Activated T-cell treated with anti-CD3 and anti-CD28 coated beads, Interleukin-2, amount 50 U/mL, for 4 hours (primary cell): ENCODE measurements at places on chromosomes 4 and X.
A peak's percentile ranks its signal among the peaks of the same experiment; 100 is the strongest.

DNA sequence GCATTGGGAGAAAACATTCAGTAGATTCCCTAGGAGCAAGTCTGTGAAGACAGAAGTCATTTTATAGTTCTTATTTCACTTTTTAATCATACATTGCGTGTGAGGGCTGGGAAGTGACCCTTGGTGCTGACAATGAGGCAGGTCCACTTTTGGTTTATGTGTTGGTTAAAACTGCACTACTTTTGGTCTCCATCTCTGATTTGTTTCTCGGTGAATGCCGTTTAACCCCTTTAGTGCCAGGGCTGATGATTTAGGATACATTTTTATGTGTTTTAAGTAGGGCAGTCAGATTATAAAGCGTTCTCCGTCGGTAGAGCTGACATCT lies 110.4 kb downstream of the AFF1 start:
- DNase-seq = no peak

DNA sequence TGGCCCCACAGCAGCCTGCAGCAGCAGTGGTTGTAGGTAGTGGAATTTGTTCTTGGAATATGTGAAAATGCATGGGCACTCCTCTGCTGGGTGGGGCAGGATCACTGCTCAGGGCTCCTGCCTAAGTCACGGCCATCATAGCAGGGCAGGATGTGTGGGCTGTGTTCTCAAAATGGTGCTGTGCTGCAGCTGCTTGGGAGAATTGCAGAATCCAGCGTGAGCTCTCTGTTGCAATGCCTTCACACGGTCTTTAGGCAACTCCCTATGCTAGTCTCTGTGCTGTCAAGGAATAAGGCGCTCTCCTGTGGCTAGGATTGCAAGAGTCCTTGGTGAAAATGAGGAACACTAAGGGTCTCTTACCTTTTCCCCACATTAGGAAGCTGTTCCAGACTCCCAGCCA lies 42.9 kb downstream of the F8 start:
- DNase-seq = no peak

- no peak for DNase-seq
Observed at GRCh38 chrX:95760356-95760755, 924.3 kb upstream of the DIAPH2 start.

DNA sequence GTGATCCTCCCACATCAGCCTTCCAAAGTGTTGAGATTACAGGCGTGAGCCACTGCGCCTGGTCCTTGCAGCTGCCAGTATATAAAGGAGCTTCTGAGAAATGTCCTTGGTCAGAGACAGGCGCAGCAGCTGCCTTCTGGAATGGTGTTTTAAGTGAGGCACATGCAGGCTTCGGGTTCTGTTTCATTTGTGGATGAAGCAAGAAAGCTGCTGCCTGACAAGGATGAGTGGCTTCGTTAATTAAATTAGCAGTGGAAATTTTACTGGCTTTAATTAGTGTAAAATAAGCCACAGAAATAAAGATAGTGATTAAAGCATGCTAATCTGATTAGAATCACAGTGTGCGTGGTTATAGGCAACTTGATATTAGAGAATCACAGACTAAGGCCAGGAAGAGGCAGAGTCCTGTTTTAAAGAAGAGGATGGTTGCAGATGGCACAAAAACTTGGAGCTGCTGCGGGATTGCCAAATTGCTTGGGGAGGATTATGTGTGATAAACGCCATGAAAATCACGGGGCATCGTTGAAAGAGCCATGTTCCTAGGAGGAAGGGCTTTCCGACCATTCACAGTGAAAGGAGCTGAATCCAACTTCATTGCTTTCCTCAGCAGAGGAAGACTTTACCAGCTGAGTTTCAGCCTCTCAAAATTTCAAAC lies 348.4 kb upstream of the FAT1 start:
- no peak for DNase-seq

- no peak for DNase-seq
Observed at GRCh38 chr4:110633358-110634341, 10.8 kb upstream of the PITX2 start.

DNA sequence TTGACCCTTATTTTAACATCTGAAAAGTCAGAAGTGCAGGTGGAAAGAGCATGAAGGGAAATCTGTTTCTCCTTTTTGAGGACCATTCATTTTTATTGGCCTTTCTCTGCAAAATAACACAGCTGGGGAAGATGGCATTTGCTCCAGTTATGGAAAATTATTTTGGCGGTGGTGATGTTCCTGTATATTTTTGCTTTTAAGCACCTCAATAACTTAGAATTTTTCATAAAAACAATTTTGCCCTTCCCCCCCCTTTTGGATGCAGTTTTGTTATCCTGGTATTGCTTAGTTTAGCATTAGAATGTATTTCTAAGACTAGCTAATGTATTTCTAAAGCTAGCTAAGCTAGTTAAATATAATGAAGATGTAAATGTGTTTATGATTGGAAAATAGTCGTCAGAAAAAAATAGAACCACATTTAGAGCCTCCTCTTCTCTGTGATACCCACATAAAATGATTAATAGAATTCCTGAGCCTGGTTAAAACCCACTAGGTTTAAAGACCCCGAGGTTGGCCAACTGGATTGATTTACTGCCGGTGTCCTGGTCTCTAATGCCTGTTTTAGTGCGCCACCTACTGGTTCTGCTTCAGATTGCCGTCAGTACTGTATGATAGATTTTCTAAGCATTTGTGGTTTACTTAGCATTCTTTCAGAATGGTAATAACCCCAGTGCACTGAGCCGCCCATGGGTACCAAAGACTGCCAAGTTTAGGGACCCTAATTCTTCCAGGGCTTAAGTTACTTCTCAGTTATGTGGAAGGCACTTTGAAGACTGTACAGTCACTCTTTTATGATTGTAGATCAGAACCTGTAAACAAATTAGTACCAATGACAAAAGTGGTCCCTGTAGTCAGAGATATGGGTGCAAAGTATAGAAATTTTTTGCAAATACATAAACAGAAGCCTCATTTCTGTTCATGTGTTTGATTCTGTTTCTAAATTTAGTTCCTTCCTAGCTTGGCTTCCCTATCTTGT lies 11.4 kb downstream of the KLF3 start:
- peak; percentile 82 for DNase-seq

DNA sequence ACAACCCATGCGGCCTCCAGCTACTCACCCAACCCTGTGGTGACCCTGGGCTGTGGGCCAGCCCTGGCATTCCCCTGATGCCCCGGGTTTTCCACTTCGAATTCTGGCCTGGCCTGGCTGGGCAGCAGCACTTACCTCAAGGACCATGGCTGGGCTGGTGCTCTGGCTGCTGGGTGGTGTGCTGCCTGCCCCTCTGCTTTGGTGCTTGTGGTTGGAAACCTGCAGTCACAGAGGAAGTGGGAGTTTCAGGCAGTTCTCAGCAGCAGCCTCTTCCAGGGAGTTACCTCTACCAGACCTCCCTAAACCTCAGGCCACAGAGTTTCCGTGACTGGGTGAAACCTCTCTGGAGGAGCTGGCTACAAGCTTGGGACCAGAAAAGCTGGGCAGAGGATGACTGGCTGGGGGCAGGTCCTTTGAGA lies at the start of gene CXCR3:
TSS of gene CXCR3 (minus strand) at position 209 of the 419 bp plus-strand sequence. CDS start at position 147, 62 bp downstream.
- DNase-seq = peak; percentile 58

GRCh38 chr4:153122855-153123254 lies 81.4 kb upstream of the TRIM2 start:
- no peak for DNase-seq

- no peak for DNase-seq
Observed at GRCh38 chrX:76420237-76420636, 7.3 kb upstream of the MAGEE1 start.

DNA sequence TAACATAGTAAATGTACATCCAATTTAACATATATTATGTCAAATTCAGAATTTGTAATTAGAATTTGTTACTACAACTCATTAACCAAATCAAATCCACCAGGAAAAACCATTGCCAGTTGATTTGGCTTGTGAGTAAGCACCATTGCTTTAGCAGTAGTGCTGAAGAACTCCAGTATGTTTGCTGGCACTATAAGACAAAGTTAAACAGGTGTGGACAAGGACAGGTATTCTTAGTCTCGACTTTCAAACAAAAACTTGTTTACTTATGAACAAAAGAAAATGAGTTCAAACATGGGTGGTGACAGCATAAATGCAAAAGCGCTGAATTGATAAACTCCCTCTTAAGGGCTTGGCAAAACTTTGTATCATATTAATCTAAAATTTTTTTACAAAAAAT lies 1.3 kb upstream of the ADH7 start:
- DNase-seq = no peak

DNA sequence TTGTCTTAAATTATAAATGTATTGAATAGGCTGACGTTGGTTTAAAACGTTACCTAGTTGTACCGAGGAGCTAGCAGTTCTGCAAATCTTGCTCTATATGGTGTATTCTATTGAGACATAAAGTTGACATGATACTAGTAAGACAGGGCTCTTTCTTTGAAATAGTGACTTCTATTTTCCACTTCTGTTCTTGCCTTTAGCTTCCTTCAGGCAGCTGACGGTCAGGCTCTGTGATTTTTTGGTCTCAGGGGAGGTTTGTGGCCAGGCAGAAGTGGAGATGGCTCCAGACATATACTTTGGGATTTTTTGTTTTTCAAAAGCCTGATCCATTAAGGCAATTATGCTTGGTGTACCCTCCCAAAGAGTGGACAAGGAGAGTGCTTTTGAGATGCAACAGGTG lies 95.2 kb downstream of the SLC34A2 start:
- no peak for DNase-seq

GRCh38 chr4:1788254-1788973 lies 4.7 kb upstream of the FGFR3 start:
- no peak for DNase-seq

- no peak for DNase-seq
Observed at GRCh38 chr4:82388405-82388804, 14.6 kb upstream of the HNRNPD start.
